Activated CD4-positive, alpha-beta T cell treated with anti-CD3 and anti-CD28 coated beads, Interleukin-2, amount 50 U/mL, for 4 hours (primary cell): ENCODE measurements at places on chromosomes 13 and 19.
A peak's percentile ranks its signal among the peaks of the same experiment; 100 is the strongest.

GRCh38 chr13:46580362-46580839, 27.4 kb downstream of the LRCH1 start:
- DNase-seq: no peak

DNA sequence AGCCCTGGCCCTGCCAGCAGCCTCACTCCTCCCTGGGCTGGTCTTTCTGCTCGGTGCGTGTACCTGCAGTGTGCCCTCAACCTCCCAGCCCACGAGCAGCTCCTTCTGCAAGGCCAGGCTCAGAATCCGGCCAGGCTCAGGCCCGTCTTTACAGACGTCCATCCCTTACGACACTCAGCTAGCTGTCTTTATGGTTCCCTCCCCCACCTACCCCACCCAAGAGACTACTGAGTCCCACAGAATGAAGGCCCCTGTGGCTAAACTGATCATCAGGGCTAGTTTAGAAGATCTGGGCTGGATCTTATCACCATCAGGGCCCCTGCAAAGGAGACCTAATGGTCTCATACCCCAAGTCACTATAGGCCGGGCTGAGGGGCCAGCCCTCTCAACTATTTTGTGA, 10.7 kb downstream of the TMEM150B start:
- DNase-seq: no peak

- DNase-seq: no peak
Observed at GRCh38 chr19:47438793-47439220, 19.5 kb upstream of the MEIS3 start.

GRCh38 chr13:111292710-111293485, 27.5 kb upstream of the TEX29 start:
- DNase-seq: no peak

- DNase-seq: no peak
Observed at GRCh38 chr13:71979616-71980015, 112.6 kb upstream of the DACH1 start.

GRCh38 chr13:78998630-78999315, 339.8 kb upstream of the OBI1 start:
- DNase-seq: no peak

DNA sequence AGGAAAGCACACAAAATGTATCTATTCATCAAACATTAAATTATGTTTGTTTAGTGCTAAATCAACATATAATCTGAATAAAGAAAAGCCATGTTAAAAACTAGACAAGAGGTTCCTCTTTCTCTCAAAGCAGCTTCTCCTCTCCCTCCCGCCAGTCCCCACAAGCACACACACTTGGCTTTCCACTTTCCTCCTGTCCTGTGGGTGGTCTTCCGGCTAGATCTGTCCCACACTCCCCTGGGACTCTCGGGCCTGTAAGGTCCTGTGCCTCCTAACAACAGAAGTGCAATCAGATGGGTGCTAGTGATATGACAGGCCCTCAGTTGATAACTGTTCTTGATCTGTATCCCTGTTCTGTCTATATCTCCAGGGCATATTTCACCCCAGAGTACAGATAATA, 45.6 kb upstream of the RAP2A start:
- DNase-seq: no peak

- DNase-seq: peak; percentile 21
Observed at GRCh38 chr13:113489549-113490495, 689 bp downstream of the DCUN1D2 start.

GRCh38 chr13:91369441-91369831, 21.9 kb downstream of the MIR17HG start:
- DNase-seq: no peak

- DNase-seq: peak; percentile 31
Observed at GRCh38 chr19:41575998-41576397, at the start of gene CEACAM21. Gene CEACAM21 (plus strand): TSS chr19:41576166. CDS start chr19:41576275, 109 bp downstream.

DNA sequence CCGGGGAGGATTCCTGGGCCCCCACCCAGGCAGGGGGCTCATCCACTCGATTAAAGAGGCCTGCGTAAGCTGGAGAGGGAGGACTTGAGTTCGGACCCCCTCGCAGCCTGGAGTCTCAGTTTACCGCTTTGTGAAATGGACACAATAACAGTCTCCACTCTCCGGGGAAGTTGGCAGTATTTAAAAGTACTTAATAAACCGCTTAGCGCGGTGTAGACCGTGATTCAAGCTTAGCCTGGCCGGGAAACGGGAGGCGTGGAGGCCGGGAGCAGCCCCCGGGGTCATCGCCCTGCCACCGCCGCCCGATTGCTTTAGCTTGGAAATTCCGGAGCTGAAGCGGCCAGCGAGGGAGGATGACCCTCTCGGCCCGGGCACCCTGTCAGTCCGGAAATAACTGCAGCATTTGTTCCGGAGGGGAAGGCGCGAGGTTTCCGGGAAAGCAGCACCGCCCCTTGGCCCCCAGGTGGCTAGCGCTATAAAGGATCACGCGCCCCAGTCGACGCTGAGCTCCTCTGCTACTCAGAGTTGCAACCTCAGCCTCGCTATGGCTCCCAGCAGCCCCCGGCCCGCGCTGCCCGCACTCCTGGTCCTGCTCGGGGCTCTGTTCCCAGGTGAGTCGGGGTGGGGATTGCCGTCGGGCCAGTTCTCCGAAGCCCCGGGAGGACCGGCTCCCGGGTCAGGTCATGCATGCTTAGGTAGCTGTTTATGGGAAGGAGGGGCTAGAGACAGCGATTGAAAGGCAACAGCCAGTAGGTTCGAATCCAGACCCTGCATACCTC, at the start of gene ICAM1:
ICAM1 (plus strand) TSS at position 505 of the 779 bp plus-strand sequence; CDS start at position 545, 40 bp downstream.
- peak; percentile 70 for DNase-seq

GRCh38 chr19:36064826-36065225, 10.1 kb downstream of the WDR62 start:
- no peak for DNase-seq
